ENCODE measurements at places on chromosomes 11 and 22.

GRCh38 chr11:131412061-131412460 lies 41.6 kb downstream of the NTM start:
- DNase-seq = no peak

DNA sequence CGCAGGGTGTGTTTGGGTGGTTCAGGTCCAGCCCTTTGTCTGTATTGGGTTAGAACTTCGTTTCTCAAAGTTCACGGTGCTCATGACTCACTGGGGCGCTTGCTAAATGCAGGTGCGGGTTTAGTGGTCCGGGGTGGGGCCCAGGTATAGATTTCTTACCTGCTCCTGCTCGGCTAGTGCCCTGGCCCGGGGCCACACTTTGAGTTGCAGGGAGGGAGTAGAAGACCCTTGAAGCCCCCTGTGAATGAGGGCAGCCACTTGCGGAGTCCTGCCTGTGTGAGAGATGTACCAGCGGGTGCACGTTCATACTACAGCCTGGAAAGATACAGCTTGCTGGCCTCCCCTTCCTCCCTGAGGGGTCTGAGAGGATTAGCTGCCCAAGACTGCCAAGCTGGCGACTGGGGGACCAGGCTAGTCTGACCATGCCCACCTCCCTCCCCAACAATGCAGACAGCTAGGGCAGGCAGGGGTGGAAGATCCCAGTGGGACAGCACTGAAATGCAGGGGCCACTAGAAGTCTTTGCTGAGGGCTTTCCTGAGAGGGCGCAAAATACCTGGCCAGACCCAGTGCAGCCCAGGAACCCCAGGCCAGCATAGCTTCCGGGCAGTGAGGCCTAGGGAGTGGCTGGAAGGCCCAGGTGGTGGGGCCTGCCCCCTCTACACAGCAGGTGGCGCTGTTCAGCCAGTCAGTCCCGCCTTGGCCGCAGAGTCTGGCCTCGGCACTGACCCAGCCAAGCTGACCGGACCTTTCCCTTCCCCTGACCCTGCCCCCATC lies 5.1 kb upstream of the MYRF start:
- DNase-seq = no peak

- DNase-seq = no peak
Observed at GRCh38 chr22:17949642-17950473, 74.5 kb downstream of the MICAL3 start.

GRCh38 chr22:36349726-36350125 lies 38.0 kb downstream of the MYH9 start:
- DNase-seq = no peak

DNA sequence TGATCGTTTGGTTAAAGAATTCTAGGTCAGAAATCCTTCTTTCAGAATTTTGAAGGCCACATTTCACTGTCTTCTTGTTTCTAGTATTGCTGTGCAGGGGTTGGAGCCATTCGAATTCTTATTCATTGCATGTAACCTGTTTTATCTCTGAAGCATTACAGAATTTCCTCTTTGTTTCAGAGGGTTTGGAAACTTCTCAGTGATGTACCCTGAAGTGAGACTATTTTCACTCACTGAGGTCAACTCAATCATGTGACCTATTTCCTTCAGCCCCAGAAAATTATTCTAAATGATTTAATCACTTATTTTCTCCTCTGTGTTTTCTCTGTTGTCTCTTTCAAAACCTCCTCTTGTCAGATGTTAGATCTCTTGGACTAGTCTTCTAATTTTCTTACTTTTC lies 147.8 kb downstream of the ENTHD1 start:
- DNase-seq = no peak

DNA sequence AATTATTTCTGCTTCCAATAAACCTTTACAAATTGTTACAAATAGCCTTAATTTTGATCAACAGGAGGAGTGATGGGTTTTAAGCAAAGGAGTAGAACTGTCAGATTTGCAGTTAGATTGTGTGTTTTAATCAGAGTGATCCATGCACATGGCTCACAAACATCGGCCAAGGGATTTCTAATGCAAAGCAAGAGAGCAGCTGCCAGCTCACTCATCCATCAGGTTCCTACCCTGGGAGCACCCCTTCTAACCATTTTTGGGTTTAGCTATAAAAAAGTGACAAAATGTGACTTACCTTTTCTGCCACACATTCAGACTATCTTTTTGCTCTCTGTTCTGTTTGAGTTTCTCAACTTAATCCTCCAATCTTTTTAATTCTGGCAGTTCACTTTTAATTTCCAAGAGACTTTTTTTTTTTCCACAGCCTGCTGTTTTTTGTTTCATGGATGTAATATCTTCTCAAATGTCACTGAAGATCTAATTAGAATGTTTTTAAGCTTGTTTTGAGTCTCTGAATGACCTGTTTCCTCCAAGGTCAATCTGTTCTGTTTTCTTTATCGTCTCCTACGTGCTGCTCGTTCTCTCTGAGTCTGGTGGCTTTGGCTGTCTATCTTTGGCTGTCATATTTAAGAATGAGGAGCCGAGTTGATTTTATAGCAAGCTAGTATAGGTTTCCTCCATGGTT lies 6.0 kb downstream of the IZUMO1R start:
- DNase-seq = no peak
